ENCODE measurements at places on chromosomes 16 and 17.
A peak's percentile ranks its signal among the peaks of the same experiment; 100 is the strongest.

GRCh38 chr16:89899879-89900481 is 18.7 kb upstream of the MC1R start:
- DNase-seq: no peak

GRCh38 chr17:45584092-45585036 is 93.8 kb upstream of the PLEKHM1 start:
- no peak for DNase-seq

DNA sequence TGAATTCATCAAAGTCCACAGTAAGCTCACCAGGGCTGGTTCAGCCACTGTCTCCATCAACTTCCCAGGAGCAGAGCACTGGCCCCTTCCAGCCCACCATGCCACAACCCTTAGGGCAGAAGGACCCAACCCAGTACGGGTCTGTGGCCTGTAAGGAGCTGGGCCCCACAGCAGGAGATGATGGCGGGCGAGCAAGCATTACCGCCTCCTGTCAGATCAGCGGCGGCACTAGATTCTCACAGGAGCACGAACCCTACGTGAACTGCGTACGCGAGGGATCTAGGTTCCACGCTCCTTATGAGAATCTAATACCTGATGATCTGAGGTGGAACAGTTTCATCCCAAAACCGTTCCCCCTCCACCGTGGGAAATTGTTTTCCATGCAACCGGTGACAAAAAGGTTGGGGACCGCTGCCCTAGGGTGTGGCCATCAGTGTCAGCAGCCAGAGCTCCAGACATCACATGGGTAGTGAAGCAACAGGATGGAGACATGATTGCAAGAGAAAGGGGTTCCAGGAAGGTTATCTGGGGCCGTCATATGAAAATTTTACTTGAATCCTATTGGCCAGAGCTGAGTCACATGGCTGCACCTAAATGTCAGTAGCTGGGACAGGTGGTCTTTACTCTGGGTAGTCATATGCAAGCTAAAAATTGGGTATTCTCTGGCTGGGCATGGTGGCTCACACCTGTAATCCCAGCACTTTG is 12.4 kb upstream of the SLC25A19 start:
- DNase-seq: no peak

GRCh38 chr17:78137392-78138203 is 7.0 kb downstream of the TMC8 start:
- DNase-seq: no peak

GRCh38 chr17:27995554-27995953 is 46.9 kb upstream of the NLK start:
- no peak for DNase-seq

GRCh38 chr16:55019419-55020131 is 88.9 kb downstream of the IRX5 start:
- no peak for DNase-seq

DNA sequence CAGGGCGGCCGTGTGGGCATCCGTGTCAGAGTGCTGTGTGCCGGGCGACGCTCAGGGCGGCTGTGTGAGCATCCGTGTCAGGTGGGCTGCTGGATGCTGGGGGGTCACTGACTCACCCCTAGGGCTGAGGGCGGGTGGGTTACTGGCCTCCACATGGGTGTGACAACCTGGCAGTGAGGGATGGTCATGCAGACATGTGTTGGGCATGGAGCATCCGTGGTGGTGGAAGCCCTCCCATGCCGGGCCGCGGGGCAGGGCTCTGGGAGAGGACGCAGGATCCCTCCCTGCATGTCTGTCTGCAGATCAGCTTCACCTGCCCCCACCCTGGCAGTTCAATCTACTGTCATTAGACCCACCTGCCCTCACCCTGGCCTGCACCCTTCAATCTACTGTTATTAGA is 56.3 kb downstream of the METRNL start:
- no peak for DNase-seq

DNA sequence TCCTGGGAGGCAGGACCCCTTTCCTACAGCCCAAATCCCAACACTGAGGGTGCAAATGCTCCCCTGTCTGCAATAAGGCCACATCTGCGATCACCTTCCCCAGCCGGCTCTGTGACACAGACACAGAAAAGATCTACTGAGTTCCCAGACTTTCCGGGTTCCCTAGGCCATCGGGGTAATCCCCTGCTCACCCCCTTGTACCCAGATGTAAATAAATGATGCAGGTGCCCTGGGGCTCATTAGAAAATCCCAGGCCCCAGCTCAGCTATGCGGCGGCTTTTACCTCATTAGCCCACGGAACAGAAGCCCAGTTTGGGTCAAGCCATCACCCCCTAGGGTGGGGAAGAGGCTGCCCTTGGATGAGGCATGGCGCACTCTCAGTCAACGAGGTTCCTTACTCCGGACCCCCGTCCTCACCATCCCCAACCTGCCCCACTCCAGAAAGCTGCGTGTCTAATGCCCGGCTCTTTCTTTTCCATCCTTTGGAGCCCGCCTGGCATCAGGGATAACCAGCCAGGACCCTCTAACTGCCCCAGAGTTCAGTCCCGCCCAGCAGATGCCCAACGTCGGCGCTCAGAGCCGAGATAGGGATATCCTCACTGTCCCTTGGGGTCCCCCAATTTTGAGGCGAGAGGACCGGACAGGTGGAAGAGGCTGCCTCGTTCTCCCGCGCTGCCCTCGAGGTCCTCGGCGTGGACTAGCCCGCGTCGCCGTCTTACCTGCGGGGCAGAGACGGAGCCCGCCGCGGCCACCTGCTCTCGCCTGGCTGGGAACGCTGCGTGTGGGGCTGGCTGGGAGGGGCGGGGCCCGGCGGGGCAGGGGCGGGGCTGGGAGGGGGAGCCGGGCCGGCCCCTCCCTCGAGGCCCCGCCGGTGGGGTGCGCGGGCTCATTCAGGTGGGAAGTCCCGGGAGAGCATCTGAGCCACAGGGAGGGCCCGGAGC is at the start of gene ZNF385C:
Gene ZNF385C (minus strand): TSS at position 783 of the 941 bp plus-strand sequence. CDS start 35,417 bp downstream, outside the sequence.
- DNase-seq: no peak

GRCh38 chr16:66274335-66275110 is 92.0 kb upstream of the CDH5 start:
- no peak for DNase-seq

DNA sequence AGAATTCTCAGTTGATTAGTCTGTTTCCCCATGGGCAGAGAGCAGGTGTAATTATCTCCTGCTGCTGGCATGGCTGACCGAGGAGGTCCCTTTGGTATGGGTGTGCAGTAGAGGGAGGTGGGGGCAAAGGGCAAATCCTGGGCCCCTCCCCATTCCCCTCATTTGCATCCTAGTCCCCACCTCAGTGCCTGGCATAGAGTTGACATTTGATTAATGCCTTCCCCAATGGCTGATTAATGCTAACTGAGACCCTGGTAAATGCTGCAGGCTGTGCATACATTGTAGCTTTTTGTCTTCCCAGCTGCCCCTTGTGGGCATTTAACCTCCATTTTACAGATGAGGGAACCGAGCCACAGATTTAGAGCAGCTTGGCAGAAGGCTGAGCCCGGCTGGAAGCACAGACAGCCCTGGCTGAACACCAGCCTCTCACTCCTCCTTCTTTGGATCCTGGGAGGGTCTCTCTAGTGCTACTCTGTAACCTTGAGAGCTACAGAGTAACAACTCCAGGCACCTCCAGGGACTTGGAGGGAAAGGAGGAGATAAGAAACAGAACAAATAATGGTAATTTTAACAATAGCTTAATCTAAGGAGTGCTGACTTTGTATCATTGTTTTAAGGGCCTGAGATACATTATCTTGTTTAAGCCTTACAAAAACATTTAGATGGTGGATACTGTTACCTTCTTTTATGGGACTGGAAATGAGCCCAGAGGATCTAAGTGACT is 5.1 kb downstream of the PLCG2 start:
- DNase-seq: no peak

DNA sequence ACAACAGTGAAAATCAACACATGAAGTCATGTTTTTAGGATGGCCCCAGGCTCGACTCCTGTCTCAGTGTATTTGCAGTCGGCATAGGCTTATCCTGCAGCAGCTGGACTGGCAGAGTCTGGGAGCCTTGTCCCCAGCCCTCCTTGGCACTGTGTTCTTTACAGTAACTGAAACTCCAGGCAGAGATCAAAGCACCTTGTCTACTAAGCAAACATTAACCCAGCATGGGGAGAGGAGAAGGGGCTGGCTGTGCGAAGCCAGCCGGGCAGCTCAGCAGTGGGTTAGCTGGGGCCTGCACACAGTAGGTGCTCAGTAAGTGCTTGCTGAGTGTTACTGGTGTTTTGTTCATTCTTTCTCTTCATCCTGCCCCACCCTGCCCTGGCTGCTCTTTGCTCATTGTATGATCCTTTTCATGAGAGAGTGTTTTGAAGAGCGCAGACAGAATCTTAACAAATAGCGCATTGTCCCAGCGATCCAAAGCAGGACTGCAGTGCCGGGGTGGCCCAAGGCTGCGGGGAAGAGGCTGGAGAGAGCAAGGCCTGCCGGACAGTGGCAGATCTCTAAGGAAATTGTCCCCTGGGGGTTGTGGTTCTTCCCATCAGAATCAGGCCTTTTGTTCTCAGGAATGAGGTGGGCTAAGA is 23.5 kb upstream of the ITGB4 start:
- DNase-seq: no peak

GRCh38 chr16:1123525-1124230 is 27.6 kb upstream of the C1QTNF8 start:
- no peak for DNase-seq

GRCh38 chr16:51147776-51148677 is 3.0 kb downstream of the SALL1 start:
- no peak for DNase-seq

GRCh38 chr16:57479205-57479975 is 6.9 kb downstream of the DOK4 start:
- DNase-seq: no peak

DNA sequence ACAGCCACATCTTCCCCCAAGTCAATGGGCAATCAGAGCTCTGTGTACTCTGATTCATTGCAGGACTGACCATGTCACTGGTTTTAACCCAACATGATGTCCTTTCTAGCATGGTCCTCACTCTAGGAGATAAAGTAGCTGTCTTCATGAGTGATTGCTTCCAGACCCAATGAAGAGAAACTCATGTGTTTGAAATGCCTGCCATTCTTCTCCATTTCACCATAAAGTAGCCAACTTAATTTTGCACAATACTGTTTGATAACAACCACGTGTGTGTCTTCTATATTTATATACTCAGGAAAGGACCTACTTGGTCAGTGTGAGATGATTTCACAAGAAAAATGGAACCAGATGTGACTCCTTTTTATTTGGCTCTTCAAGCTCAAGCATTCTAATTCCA is 172.5 kb downstream of the AXIN2 start:
- no peak for DNase-seq

DNA sequence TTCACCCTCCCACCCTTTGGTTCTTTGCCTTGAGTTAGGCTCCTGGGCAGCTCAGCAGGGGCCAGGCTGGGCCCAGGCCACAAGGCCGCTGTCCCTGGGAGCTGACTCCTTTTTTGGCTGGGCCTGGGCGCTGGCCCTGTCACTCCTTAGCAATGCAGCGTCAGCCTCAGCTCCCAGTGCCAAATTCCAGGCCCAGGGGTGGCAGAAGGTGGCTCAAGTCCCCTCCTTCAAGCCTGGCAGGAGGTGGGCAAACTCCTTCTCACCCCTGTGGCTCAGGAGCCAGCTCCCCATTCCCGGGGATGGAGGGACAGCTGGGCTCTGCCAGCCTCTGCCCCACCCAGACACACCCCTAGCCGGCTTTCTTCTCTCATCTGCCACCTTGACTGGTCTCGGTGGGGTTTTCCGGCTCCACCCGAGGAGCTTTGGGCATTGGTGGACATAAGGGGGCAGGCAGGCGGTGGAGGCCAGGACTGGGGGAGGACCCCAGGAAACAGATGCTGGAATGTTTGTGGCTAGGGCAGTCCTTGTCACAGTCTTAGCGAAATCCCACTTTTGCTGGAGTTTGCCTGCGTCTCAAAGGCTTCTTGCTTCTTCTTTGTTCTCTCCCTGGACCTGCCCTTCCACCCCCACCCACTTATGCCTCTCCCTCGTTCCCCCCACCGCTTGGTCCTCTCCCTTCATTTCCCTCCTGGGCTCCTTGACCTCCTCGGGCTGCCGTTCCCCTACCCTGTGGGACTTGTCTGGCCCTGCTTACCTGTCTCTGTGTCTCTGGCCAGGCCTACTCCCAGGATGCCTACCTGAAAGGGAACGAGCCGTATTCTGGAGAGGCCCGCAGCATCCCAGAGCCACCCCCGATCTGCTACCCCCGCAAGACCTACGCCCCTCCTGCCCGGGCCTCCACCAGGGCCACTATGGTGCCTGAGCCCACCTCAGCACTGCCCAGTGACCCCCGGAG is 37.4 kb downstream of the ARHGAP23 start:
- DNase-seq: no peak

GRCh38 chr17:40112718-40113109 is 9.1 kb upstream of the MSL1 start:
- DNase-seq: no peak

- peak; percentile 17 for DNase-seq
Measured at GRCh38 chr16:74868501-74868900, 93.9 kb upstream of the FA2H start.

- no peak for DNase-seq
Measured at GRCh38 chr17:57099165-57099564, 14.1 kb downstream of the AKAP1 start.

- no peak for DNase-seq
Measured at GRCh38 chr17:1629504-1630310, 1.1 kb upstream of the SLC43A2 start.

DNA sequence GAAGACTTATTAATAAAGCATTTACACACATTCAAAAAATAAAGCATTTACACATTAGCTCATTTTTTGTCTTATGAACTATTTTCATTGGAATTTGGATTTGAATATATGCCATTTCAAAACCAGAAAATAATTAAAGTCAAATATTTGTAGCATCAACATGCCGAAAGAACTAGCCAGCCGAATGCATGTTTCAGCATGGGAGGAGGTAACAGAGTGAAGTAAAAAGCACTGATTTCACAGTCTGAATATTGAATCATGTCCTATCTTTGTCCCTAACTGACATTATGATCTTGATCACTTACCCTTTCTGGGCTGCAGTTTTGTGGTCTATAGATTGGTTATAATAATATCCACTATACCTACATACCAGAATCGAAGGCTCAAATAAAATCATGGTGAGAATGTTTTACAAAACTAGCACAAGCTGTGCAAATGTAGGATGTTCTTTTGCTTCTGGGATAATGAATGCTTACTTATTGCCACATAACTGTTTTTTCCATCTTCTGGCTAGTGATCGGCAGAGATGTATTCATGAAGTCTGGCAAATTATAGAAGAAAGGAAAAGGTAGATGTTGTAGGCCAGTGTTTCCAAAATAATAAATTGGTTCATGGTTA is 84.7 kb downstream of the TUBD1 start:
- DNase-seq: no peak

DNA sequence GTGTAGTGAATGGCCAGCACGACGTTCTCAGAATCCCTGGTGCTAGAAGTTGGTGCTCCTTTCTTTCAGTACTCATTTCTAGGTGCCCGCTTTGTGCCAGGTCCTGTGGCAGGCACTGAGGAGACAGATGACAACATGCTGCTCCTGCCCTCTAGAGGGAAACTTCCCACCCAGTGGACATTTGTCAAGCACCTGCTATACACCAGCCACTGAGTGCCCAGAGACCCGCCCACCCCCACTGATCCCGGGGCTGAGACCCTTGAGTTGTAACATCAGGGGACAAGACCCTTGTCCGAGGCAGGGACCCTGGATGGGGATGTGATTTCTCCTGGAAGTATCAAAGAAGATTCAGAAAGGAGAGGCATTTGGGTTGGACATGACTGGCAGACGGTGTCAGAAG is 25.1 kb downstream of the UNC13D start:
- no peak for DNase-seq

- no peak for DNase-seq
Measured at GRCh38 chr16:70697594-70698170, 11.8 kb upstream of the MTSS2 start.
